ENCODE measurements at places on chromosomes 13 and 19. TPM values are rescaled to one million over a fixed set of nuclear protein-coding genes. Genes with fewer than 3 reads are reported as not detected.

FUT6 gene
- 0.17 TPM for total RNA-seq

BRCA2 gene
- 0.32 TPM for total RNA-seq

ZNF737 gene
- 10.8 TPM for total RNA-seq

IGFLR1 gene
- total RNA-seq = 1.7 TPM

IFT88 gene
- total RNA-seq = 10.4 TPM

FGF21 gene
- not detected for total RNA-seq

GARIN5A gene
- not detected for total RNA-seq

DNA sequence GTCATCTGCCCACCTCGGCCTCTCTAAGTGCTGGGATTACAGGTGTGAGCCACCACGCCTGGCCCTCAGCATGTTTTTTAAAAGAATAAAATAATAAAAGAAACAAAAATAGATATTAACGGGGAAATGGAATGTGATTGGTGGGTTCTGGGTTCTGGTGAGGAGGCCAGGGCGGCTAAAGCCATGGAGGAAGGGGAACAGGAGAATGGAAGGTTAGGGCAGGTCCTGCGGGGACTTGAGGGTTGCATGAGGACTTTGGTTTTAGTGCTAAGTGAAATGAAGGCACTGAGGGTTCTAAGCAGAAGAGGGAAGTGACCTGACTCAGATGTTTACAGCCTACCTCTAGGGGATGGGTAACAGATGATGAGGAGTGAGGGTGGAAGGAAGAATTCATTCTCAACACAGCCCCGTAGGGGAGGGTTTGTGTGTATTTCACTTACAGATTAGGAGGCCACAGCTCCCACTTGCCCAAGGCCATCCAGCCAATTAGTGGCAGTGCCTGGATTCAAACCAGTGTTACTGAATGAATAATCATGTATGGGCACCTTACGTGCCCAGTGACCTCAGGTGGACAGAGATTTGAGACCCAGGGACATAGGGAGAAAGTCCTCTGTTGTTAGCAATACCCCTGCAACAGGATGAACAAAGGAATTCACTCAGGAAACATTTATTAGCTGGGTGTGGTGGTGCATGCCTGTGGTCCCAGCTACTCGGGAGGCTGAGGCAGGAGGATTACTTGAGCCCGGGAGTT, 6.7 kb upstream of the MRPL4 start:
- no peak for DNase-seq

GRCh38 chr13:51501592-51502152, 48.8 kb upstream of the INTS6 start:
- DNase-seq = no peak

GRCh38 chr13:109212650-109213049, 573.7 kb downstream of the IRS2 start:
- DNase-seq = no peak

- no peak for DNase-seq
Measured at GRCh38 chr13:27349458-27349857, 75.0 kb upstream of the GTF3A start.

DNA sequence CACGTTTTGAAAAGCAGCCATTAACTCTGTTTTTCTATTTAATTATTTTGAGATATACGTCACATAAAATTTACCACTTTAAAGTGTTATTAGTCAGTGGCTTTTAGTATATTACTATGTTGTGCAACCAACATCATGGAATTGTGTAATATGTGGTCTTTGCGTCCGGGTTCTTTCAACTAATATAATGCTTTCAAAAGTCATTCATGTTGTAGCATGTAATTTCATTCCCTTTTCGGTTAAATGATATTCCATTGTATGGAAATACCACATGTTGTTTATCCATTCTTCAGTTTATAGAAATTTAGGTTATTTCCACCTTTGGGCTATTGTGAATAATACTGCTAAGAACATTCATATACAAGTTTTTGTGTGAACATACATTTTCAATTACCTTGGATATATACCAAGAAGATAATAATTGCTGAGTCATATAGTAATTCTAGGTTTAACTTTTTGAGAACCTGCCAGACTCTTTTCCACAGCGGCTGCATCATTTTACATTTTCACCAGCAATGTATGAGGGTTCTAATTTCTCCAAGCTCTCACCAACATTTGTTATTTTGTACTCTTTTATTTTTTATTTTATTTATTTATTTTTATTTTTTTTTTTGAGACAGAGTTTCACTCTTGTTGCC, 28.1 kb upstream of the CLDN10 start:
- DNase-seq = no peak

- peak; percentile 85 for DNase-seq
Measured at GRCh38 chr19:55902080-55902751, 29.9 kb downstream of the NLRP13 start.

GRCh38 chr13:95926231-95926630, 127.0 kb downstream of the UGGT2 start:
- no peak for DNase-seq

GRCh38 chr19:33254245-33254824, 28.7 kb upstream of the SLC7A10 start:
- DNase-seq = no peak

DNA sequence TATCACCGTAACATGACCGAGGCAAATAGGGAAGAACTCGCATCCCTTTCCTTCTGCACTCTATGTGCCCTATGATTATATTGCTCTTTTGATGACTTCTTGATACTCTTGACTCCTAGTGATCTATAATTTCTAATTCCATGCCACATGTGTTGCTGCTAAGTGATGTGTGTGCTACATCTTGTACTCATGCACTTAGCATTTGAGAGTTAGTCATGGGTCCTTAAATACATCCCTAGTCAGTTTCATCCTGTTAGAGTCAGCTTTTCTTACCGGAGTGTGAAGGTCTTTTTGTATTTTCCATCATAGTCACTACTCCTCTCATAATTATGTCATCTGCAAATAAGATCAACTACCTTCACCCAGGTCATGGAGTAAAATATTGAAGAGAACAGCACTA, 30.2 kb downstream of the RXFP2 start:
- no peak for DNase-seq

GRCh38 chr13:27592865-27593264, 27.5 kb downstream of the LNX2 start:
- DNase-seq = no peak

All from esophagus muscularis mucosa (tissue), 4 donors.